ENCODE measurements at places on chromosomes 1 and 21.

DNA sequence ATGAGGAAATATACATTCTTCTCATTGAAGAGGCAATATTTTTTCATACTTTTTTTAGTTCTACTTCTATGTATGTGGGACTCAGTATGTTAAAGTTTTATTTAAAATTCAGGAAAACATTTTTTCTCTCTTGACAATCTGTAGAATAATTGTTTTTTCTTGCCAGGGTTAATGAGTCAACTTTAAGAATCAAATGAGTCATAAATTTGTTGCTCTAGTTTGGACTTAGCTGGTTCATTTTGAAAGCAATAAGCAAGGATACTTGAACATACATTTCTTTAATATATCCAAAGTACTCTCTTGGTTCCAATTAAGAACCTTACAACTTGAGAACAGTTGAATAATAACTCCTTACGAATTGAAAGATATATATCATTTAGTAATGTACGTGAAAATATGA, 1145.3 kb upstream of the B3GALT2 start:
- DNase-seq = no peak

DNA sequence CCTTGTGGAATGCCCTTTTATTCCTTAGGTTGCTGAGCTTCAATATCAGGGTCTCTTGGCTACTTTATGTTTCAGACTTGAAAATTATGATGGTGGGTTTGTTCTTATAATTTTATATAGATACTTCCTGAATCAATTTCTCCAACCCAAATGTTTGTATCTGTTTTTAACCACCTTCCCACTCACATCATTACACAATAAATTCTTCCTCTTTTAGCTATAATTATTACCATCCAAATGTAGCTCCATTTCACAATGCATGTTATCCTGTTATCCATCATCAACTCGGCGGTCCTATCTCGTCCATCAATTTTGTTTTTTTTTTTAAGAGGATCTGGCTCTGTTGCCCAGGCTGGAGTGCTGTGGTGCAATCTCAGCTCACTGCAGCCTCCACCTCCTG, 357.6 kb upstream of the ZP4 start:
- DNase-seq = no peak

GRCh38 chr1:86100401-86100800, 56.2 kb downstream of the COL24A1 start:
- no peak for DNase-seq

- DNase-seq = no peak
These were observed 47.9 kb upstream of the SLC44A3 start for GRCh38 chr1:94772230-94772641.

- no peak for DNase-seq
These were observed 40.2 kb downstream of the TBX19 start for GRCh38 chr1:168320800-168321450.

DNA sequence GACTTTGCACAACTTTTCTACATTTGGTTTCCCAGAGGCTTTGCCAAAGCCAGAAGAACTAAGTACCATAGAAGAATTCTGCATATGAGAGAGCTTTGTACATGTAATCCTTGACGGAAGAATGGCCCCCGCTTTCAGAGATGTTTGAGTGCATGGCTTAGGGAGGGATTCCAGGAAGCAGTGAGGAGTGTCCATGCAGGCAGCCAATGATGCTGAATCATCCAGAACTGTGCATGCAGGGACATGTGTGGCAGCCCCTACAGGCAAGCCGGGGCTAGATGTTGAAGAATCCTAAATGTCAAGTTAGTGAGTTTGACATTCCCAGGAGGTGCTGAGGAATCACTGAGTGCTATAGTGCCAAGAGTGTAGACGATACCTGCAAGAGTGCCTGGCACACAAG, 9.9 kb upstream of the HAO2 start:
- no peak for DNase-seq

DNA sequence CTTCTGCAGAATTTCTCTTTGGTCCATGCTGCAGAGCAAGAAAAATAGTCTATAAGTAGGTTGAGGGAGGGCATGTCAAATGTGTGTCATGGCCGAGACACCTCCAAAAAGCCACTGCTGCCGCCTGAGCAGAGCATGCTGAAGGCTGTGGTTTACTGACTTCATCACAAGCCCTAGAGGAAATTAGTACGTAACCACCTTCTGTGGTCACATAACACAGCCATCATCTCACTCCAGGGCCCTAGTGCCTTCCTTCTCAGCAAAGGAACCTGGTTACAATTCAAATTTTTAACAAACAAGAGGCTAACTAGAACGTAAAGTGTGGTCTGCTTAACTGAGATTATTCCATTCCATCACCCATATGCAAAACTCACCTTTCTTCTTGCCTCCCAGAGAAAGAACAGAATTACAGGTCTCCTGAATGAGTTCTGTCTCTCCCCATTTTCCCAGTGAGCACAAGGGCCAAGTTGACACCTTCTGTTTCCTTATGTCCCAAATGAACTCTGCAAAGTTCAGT, at the start of gene PTPN22:
PTPN22 (minus strand) TSS at position 116 of the 517 bp plus-strand sequence.
- peak; percentile 95 for DNase-seq

- no peak for DNase-seq
These were observed 16.3 kb downstream of the PCP4L1 start for GRCh38 chr1:161274874-161275273.

DNA sequence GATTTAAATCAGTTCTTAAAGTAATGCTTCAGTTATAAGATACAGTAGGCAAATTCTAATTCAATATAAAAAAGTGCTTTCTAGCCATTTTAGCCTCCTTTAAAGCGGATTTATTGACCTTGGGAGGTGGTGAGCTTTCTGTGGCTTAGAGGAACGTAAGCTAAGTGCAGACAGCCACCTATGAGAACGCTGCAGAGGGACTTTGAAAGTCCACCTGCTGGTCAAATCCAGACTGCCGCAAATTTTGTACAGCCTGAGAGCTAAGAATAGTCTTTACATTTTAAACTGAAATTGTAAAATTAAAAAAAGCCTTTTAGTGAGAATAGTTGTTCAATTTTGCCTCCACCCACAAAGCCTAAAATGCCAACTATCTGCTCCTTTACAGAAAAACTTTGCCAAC, 67.0 kb upstream of the SSX2IP start:
- DNase-seq = no peak

- peak; percentile 58 for DNase-seq
These were observed 73.1 kb upstream of the GJB5 start for GRCh38 chr1:34681480-34682451.

DNA sequence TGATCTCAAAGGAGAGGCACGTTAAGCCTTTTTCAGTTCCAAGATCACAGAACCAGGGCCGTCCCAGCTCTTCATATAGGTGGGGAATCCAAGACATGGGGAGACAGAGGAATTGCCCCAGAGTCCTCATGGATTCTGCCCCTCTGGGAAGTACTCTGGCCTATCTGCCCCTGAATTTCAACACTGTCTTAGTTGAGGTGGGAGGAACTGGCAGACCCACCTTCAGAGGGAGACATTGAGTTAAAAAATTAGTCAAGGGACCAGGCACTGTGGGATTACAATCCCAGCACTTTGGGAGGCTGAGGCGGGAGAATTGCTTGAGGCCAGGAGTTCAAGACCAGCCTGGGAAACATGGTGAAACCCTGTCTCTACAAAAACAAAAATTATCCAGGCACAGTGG, 2.1 kb upstream of the KNCN start:
- DNase-seq = no peak

Measured in Jurkat, Clone E6-1 (cell line).